ENCODE measurements at places on chromosomes 16 and 17.

GRCh38 chr17:53092072-53092471 is 730.7 kb upstream of the KIF2B start:
- DNase-seq: no peak

DNA sequence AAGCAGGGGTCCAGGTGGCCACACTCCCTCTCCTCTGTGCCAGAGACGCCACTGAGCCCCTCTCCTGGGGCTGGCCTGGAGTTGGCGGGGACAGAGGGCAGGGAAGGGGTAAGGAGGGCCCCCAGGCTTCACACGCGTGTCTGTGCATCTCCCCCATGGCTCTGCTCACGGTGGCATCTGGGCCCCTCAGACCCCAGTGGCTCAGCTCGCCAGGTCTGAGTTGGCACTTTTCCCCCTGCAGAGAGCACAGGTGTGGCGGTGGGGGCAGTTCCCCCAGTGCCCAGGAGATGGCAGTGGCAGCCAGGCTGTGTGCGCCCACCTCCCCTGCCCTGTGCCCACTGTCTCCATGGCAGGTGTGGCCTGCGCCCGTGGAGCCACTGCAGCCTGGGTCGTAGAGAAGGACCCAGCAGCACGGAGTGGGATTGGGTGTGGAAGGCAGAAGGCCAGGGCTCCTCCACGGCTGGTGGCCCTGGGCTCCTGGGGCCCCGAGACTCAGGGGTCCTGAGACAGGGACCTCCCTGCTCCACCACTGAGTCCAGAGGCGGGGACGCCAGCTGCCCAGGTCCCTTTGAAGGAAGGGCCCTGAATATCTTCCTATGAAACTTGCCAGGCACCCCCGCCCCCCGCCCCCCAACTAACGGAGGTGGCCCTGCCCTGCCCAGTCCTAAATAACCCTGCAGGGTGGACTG is 4.3 kb upstream of the APRT start:
- DNase-seq: peak; percentile 77

DNA sequence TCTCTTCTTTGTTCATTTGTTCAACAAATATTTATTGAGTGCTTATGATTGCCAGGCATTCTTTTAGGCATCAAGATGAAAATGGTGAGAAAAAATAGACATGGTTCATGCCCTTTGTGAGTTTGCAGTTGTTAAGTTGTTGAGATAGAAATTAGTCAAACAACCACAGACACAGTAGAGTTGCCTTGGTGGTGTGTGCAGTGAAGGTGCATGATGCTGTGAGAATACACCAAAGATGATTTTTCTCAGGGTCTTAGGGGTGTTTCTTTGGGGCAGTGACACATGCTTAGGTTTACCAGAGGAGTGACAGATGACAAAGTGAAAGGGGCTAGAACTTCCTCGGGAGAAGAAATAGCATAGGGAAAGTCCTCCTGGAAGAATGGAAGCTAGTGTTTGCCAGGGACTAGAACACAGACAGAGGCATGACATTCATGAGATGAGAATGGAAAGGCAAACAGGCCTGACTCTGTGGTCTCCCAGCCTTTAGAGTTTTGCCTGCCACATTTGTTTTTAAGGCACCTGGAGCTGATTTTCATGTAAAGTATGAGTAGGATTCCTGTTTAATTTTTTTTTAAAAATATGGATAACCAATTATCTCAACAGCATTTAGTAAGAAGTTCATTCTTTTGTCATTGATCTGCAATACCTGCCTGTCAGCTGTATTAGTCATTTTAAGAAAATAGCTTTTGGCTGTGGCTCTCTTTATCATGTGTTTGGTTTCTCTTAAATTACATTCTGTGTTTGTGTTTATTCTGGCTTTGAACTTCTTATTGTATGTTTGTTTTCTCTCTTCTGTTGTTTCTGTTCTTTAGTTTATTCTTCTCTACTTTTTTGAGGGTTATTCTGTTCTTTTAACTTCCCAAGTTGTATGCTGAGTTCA is 36.6 kb downstream of the CYLD start:
- DNase-seq: no peak

DNA sequence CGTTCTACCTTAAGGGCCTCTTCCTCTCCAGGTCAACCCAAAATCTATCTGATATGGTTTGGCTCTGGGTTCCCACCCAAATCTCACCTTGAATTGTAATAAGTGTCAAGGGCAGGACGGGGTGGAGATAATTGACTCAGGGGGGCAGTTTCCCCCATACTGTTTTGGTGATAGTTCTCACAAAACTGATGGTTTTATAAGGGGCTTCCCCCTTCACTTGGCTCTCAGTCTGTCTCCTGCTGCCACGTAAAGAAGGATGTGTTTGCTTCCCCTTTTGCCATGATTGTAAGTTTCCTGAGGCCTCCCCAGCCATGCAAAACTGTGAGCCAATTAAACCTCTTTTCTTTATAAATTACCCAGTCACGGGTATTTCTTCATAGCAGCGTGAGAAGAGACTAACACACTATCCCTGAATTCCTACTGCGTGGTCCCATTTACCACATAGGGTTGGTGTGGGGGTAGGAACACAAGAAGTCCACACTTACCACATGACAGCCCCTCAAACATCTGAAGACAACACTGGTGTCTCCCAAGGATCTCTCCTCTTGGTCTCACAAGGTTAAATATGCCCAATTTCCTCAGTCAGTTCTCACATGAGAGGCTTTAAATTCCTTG is 8.2 kb downstream of the COTL1 start:
- no peak for DNase-seq

DNA sequence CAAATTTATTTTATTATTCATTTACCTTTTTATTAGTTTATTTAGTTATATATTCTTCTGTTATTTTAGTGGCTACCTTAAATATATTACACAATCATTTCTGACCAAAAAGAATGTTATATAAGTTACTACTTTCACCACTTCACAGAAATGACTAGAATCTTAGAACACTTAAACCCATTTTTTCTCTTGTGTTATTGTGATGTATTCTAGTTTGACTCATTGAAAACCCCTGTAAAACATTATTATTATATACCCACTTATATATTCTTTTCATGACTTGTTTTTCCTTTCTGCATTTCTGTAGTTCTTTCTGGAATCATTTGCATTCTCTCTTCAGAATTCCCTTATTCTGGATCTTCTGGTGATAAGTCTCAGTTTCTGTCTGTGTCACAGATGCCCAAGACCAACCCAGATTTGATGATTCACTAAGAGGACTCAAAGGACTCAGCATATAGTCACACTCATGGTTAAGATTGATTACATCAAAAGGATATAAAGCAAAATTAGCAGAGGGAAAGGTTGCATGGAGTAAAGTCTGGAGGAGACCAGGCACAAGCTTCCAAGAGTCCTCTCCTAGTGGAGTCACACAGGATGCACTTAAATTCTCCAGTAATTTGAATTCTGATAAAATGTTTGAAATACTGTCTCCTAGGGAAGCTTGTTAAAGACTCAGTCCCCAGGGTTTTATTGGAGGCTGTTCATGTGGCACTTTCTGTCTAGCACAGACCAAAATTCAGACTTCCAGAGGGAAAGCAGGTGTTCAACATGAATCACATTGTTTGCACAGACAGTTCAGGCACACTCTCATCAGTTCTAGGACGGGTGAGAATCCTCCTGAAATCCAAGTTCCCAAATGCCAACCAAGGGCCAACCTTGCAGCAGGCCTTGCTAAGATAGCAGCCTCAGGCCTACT is 7.7 kb downstream of the GINS3 start:
- no peak for DNase-seq

DNA sequence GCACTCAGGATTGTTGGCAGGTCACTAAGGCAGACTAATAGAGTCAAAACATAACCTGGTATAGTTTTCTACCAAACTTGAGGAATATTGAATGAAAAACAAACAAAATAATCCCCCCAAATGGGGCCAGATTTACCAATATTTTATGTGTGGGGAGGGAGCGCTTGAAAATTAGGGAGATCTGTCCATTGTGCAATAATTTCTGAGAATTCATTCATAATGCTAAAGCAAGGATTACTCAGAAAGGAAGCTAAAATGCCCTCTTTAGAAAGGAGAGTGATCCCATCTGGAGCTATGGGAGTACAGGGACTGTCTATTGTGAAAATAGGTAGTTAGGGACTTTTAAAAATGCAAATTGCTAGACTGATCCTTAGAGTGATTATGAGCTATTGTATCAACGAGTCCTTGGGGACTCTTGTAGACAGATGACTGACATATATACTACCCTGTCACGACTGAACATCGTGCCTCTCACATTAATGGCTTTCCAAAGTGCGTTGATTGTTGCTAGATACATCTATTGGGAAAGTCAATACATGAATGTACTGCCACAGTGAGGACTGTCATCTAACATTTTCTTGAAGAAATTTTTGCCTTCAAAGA is 193.6 kb downstream of the AATF start:
- no peak for DNase-seq

- no peak for DNase-seq
These were observed 25.8 kb downstream of the LITAF start for GRCh38 chr16:11560701-11561453.

- DNase-seq: no peak
These were observed 106.0 kb downstream of the AMFR start for GRCh38 chr16:56319376-56319775.

DNA sequence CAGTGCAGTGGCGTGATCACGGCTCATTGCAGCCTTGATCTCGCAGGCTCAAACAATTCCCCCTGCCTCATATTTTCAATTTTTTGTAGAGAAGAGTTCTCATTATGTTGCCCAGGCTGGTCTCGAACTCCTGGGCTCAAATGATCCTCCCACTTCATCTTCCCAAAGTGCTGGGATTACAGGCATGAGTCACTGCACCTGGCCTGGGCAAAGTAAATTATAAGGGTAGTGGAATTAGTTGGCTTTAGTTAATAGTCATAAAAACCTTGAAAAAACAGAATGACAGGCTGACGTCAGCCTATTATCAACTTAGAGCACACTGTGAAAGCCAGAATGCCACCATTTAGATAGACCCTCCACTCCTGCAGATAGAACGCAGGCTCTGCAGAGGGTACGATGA is 43.5 kb upstream of the B4GALNT2 start:
- DNase-seq: no peak

DNA sequence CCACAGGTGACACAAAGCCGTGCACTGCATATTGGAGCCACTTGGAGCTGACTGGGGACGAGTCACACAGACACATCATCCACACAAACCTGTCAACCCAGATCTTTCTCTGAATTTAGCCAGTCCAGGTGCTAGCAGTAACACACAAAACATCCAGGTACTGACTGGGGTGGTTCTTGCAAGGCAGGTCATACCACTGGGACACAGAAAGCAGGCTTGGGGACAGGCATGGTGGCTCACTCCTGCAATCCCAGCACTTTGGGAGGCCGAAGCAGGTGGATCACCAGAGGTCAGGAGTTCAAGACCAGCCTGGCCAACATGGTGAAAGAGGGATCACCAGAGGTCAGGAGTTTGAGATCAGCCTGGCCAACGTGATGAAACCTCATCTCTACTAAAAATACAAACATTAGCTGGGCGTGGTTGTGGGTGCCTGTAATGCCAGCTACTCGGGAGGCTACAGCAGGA is 14.9 kb downstream of the ENPP7 start:
- DNase-seq: no peak

GRCh38 chr17:35088881-35089585 is 25.5 kb upstream of the RFFL start:
- peak; percentile 81 for DNase-seq

Measured in HuH-7 (cell line).